ENCODE measurements at places on chromosomes 2 and 18.

DNA sequence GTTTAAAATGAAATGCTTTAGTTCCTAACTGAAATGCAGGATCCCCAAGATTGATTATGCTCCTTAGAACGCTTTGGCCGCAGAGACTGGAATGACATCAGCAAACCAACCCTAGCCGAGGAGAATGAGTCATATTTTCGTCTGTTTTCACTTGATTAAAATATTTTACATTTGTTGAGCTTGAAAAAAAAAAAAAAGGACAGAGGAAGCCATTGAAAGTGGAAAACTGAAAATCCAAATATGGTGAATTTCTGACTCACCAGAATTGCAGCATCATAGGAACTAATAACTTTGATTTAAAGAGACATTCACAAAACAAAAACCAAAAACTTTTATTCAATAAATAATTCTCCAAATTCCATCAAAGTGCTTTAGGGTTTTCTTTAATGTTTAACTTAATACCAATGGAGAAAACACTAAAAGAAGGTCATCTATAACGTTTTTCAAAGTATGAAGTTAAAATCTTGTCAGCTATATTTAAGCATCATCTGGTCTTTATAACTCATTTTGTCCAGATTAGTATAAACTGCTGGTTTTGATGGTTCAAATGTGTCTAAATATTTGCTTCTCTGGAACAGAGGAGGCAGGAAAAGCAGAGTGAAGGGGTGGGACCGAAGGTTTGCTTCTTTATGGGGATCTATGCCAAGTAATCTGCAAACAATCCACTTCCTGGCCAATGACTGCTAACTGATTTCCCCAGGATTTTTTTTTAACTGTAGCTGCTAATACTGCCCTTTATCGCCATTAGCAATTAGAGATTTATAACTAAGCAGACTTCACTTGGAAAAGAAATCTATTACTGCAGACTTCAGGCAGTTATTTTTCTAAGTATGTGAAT is 30.9 kb upstream of the COL5A2 start:
- no peak for DNase-seq

- DNase-seq = no peak
Observed at GRCh38 chr2:43340945-43341356, 114.5 kb upstream of the ZFP36L2 start.

GRCh38 chr18:78538669-78539440 is 440.8 kb upstream of the SALL3 start:
- DNase-seq = no peak

- DNase-seq = no peak
Observed at GRCh38 chr2:231887756-231888155, 38.4 kb downstream of the NPPC start.

DNA sequence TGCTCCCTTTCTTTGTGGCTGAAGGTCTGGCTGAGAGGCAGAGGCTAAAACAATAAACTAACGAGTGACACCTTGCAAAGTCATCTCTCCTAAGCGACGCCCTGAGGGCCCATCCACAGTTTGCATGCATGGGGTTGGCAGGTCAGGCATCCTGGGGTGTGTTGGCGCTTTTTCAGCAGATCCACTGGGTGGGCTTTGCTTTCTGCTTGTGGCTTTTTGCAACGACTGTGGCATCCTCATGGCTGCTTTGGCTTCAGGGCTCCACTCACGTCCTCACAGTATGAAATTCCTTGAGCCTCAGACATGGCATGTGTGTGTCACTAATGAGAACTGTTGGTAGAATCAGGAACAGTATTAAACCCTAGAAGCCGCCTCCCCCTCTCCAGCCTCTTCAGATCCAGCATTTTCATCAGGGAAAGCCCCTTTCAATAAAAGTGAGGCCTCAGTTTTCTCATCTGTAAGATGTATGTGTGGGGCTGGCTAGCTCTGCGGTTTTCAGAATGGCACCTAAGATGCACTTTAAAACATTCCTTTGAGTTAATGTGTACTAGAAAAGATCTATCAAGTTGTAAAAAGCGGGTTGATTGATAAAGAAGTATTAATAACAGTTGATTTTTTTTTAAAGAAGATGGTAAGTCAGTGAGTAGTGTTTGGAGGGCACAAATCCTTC is 72.5 kb downstream of the SH3BP4 start:
- no peak for DNase-seq

DNA sequence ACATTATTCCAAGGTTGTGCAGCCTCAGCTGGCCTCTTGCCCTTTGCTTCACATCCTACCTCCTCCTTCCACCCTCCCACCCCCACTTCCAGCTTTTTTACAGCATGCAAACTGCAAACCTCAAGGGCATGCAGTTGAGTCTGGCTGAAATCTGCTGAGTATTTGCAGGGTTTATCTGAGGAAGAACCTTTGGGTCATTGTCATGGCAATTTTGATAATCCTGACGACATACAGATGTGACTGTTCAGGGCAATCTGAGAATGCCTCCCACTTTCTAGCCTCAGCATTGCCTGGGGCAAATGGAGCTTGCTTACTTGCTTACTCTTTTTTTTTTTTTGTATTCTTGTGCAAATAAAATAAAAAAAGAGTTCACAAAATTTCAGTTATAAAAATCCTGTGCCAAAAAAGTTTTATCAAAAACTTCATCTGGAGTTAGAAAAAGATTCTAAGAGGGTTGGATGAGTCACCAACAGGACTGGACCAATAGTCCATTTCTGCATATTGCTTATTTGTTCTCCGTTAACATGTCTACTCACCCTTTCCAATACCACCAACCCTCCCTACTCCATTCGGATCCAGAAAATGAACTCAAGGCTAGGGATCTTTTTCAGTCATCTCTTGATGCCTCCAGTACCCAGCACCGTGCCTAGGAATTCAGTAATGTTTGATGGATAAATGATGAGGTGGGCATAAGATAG is 23.6 kb upstream of the LHCGR start:
- DNase-seq = no peak

GRCh38 chr2:210460322-210461227 is 16.0 kb downstream of the LANCL1 start:
- DNase-seq = no peak

GRCh38 chr18:58417752-58418151 is 211.1 kb downstream of the ALPK2 start:
- DNase-seq = no peak

- DNase-seq = no peak
Observed at GRCh38 chr2:10873171-10873570, 38.6 kb upstream of the KCNF1 start.

GRCh38 chr2:227252831-227253230 is 72.2 kb upstream of the MFF start:
- DNase-seq = no peak

DNA sequence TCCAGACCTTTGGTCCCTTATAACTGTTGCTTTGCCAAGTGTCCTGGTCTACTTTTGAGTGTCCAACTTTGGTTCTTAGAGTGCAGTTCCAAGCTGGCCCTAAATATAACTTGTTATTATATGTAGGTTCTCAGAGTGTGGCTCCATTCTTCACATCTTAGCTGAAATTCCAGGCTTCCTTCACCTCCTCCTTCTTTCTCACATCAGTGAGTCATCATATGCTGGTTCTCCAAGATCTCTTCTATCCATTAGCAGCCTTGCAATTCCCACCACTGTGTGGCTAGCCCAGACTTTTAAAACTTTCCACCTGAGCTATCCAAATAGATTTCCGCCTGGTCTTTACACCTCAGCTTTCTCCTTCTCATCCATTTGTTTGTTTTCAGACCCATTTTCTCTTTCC is 12.6 kb upstream of the CXCR4 start:
- DNase-seq = no peak

DNA sequence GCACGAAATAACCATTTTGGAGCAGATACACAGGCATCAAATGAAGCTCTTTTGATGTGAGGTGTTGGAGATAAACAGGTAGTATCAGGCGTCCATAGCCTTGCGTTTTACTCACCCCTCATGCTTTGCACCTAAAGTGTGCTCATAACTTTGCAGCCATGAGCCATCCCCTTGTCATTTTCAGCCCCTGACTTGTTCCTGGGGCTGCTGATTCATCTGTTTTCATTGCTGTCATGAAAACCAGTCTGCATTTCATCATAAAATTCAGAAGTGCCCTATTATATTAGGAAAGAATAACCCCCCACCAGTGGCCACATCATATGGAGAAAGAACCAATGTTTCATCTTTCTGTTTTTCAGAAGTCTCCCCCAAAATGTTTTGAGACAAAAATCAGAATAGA is 329.7 kb upstream of the NRP2 start:
- DNase-seq = no peak

DNA sequence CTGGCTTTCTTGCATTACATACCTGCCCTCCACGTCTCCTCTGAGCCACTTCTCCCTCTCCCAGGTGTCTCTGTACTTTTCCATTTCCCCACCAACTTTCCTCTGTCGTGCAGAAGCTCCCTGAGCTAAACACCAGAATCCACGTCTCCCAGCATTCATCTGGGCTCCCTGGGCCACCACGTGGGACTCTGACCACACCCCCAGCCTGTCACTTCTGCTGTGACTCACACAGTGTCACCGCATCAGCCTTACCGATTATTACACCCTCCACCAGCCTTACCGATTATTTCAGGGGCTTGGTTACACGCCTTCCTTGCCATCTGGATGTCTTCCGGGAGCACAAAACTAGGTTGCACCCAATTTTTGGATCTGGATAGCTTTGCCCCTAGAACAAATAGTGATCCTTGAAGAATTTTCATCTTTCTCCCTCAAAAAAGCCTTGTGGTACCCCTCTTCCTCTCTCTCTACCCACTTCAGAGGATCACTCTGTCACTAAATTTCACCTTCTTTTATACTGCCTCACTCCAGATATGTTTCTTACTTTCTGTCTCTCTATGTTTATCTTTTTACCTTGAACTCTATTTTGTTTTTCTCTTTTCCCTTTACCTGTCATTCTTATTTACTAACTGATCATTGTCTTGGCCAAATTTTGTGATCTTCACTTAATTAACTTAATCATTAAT is 136.9 kb upstream of the CAB39 start:
- no peak for DNase-seq

DNA sequence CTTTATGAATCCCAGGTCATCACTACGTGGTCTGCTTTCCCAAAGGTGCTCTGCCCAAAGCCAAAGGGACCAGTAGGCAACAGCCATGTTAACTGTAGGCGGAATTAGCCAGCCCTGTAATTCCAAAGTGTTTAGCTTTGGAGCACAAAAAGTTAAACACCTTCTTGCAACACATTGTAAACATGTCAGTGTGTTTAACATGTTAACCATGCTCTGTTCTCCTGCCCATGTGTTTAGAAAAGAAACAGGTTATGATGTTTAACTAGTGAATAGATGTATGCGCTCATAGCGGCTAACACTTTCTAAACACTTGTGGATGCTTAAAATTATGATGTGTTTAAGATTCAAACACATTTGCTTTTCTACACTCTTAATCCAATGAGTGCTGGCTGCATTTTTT is 292.4 kb downstream of the SRBD1 start:
- no peak for DNase-seq

DNA sequence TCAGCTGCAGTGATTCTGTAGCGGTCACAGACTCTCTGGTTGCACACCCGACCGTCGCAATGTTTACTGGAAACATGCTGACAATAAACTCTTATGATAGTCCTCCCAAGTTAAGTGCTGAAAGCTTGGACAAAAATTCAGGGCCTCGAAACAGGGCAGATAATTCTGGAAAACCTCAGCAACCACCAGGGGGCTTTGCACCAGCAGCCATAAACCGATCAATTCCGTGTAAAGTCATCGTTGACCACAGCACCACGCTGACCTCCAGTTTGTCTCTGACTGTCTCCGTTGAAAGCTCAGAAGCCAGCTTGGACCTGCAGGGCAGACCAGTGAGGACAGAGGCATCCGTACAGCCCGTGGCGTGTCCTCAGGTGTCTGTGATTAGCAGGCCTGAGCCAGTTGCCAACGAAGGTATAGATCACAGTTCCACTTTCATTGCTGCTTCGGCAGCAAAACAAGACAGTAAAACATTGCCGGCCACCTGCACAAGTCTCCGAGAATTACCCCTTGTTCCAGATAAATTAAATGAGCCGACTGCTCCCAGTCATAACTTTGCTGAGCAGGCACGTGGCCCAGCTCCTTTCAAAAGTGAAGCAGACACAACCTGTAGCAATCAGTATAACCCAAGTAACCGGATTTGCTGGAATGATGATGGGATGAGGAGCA is 166.1 kb downstream of the ASXL3 start:
- no peak for DNase-seq

- DNase-seq = no peak
Observed at GRCh38 chr2:85902496-85902895, 13.7 kb upstream of the ST3GAL5 start.

DNA sequence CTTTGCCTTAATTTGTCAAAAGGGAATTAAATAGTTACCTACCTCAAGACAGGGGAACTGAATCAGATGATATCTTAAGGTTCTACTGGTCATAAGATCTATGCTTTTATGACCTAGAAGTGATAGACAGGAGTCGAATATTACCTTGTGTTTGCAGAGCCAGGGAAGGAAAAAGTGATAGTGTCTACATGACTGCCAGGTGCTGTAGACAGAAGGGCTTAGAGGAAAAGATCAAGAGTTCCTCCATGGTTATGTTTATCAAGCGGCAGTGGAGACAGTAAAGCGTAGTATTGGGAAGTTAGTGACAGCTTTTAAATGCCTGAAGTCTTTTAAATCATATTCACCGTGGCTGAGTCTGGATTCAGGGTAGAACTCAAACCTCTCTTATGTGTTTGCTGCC is 11.9 kb downstream of the CRIM1 start:
- no peak for DNase-seq

DNA sequence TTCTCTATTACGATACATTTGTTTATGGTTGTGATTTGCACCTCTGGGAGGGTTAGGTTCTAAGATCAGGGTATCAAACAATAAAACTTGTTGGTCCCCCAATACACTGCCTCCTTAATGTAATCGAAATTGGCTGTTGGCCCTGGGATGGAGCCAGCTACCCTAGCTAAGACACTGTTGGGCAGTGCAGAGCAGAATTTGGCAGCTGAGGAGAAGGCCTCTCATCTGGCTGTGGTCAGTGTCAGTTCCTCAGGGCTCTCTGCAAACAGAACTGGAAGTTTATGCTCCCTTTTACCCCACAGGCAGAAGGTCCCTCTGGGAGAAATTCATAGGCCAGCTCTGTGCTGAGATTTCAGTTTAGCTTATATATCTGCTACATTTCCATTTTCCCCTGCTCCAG is 8.6 kb upstream of the HAAO start:
- DNase-seq = no peak

DNA sequence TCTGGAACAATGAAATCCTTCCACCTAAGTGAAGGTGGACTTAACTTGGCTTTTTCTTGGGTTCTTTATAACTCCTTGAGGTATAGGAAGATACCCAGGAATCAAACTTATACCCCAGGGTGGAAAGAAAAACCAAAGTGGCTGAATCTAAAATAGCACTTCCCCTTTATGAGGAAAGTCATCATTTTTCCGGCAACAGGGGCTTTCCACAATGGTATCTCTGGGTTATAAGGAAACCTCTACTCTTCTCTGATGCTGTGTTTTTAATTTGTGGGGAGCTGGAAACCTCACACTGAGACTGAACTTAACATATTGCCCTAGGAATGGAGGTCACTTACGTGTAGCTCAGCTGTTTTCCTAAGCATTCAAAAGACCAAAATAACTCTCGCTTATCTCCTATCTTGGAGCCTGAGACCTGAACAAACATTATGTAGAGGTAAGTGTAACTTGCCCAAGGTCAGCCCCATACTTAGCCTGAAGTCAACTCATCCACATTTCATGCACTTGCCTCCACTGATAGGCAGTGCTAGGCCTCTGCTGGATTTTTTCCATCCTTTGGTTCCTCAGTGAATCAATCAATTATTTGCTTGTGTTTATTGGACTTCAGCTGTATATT is 117.9 kb downstream of the SETBP1 start:
- no peak for DNase-seq

Data from NCI-H2081 treated with DMSO at 0.1 percent for 48 hours (cell line).